H9 (cell line): ENCODE measurements at places on chromosomes 2 and 18. TPM values are rescaled to one million over a fixed set of nuclear protein-coding genes. Genes with fewer than 3 reads are reported as not detected.

DNA sequence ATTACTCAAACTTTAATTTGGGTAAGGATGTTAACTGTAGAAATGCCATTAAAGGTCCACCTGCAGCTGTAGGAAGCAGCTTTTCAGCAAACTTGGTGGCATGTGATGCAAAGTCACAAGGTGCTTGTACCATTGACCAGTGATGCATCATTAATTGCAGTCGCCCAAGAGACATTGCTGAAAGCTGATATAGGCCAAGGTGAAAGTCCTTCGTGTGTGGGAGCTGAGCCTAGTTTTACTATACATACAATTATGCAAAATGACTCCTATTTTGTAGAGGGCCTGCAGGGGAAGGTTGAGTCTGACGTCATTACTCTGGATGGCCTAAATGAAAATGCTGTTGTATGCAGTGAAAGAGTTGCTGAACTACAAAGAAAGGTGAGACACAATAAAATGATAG is 40.5 kb downstream of the ALMS1 start:
- DNase-seq, result no peak

UGT1A5 gene
- total RNA-seq, result not detected in 2 replicates

ASB18 gene
- not detected in 2 replicates for total RNA-seq

RSAD2 gene
- total RNA-seq, result not detected in 2 replicates

SRBD1 gene
- 18.3 TPM in 2 replicates for total RNA-seq

DNA sequence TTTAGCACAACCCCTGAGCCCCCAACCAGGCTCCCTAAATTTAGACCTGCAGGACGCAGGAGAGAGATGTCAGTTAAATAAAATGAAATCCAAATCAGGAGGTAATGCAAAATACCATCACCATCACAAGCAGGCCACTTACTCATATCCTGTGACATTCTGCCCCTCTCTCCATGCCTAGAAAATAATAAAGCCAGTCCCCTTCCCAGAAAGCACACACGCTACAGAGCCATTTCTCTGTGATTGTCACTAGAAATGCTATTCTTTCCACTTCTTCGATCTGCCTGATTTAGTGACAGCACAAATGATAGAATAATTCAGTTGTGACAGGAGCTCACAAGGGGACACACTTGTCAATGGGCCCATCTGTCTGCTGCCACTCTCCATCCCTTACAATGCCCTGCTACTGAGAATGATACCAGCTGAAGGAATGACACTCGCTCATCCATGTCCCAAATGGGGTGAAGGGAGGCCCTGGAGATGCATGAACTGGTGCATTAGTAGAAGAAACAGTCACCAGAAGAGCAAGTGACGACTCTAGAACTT is 272.1 kb downstream of the SP3 start:
- DNase-seq, result no peak

DNA sequence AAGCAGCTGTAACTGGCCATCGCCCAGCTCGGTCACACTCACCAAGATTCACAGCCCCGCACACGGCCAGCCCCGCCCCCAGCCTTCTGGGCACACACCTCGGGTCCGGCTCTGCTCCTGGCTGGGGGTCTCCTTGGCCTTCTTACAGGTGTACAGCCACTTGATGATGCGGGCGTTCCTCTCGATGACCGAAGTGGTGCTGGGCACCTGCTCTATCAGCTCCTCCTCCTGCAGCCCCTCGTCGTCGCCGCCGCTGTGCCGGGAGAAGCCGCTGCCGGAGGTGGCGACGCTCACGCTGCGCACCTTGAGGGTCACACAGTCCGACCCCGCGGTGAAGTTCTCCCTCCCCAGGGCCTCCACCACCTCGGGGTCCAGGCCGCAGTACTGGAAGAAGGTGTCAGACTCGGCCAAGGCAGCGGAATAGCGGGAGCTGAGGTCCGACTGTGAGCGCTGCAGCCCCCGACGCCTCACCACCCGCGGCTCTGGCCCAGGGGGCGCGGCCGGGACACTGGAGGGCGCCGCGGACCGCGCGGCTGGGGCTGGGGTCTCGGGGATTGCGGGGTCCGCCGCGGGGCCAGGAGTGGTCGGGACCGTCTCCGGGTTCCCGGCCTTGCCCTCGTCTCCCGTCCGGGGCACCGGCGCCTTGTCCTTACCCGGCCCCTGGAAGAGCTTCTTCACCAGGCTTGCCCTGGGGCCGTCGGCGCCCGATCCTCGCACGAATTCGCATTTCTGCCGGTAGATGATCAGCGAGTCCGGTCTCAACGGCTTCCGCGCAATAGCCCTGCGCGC is 769 bp downstream of the FAM110C start:
- DNase-seq, result peak; percentile 37

EPHA4 gene
- 20.6 and 25.1 TPM in 2 replicates for total RNA-seq

IKZF2 gene
- total RNA-seq, result 1.9 and 3.0 TPM in 2 replicates

DNA sequence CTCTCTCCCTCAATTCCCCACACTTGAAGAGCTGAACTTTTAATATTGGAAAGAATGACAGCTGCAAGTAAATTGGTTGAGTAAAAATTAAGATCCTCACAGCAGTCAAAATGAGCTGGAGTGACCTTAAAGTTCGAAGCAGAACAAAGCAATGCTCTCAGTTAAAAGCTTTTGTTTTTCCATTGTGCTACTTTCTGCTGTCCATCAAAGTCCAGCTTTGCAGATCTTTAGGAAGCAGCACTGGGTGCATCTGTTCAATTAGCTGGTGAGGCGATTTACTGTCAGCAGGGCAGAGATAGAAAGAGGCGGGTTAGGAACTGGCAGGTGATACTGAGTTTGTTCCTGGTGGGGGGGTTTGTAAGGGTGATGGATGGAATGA is 834.8 kb downstream of the CPS1 start:
- DNase-seq, result no peak

PKDCC gene
- total RNA-seq, result 134 and 135 TPM in 2 replicates
